ENCODE measurements at places on chromosomes 13 and 19.

GRCh38 chr19:30890033-30890432, 459.2 kb downstream of the TSHZ3 start:
- no peak for DNase-seq

GRCh38 chr19:42295831-42296525, 6.0 kb upstream of the PRR19 start:
- DNase-seq: peak; percentile 76

- no peak for DNase-seq
Measured at GRCh38 chr13:97256343-97256783, 34.2 kb downstream of the MBNL2 start.

- DNase-seq: no peak
Measured at GRCh38 chr19:46297700-46298478, 1.0 kb downstream of the HIF3A start.

DNA sequence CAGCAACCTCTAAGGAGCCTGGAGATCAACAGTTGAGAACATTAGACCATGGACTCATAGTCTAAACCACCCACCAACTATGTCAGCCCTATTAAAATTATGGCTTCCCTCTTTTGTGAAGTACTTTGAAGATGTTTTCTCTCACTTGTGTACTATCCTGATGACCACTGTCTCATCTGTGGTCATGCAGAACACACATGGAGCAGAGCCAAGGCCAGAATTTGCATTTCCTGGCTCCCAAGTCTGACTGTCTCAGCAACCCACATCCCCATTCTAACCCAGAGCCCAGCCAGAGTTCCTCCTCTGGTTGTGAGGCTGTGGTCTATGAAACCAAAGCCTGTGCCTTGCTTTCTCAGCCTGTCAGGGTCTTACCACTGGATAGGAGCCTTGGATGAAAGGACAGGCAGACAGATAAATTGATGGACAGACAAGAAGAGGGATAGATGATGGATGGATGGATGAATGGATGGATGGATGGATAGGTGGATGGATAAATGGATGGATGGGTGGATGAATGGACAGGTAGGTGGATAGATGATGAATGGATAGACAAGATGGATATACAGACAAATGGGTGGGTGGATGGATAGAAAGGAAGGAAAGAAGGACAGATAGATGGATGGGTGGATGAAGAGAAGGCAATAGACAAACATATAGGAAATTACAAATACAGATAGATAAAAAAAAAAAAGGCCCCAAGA, 35.4 kb downstream of the ZNF557 start:
- DNase-seq: no peak

DNA sequence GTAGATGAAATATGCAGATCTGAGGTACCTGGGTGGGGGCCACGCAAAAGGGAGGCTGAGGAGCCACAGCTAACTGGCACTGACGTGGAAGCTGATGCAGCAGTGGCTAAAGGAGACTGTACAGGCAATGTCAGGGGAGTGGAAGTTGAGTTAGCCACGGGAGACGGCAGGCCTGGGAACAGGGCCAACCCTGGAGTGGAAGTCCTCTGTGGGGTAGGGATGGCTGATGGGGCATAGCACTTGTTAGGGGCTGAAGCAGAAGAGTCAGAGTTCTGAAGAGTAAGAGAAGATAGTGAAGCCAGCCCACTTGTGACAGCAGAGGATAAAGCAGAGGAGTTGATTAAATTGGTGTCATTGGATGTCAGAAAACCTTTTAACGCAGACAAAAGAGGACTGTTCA, 22.8 kb upstream of the STOML3 start:
- no peak for DNase-seq
